ENCODE measurements at places on chromosomes 12 and 14.

- no peak for DNase-seq
These were observed 12.4 kb upstream of the PRKAG1 start for GRCh38 chr12:49030714-49031572.

- peak; percentile 20 for DNase-seq
These were observed 71.6 kb downstream of the ERGIC2 start for GRCh38 chr12:29309320-29309902.

- DNase-seq = no peak
These were observed 98.0 kb upstream of the RTL1 start for GRCh38 chr14:101001311-101002069.

GRCh38 chr12:17060260-17060659, 454.3 kb upstream of the LMO3 start:
- DNase-seq = no peak

DNA sequence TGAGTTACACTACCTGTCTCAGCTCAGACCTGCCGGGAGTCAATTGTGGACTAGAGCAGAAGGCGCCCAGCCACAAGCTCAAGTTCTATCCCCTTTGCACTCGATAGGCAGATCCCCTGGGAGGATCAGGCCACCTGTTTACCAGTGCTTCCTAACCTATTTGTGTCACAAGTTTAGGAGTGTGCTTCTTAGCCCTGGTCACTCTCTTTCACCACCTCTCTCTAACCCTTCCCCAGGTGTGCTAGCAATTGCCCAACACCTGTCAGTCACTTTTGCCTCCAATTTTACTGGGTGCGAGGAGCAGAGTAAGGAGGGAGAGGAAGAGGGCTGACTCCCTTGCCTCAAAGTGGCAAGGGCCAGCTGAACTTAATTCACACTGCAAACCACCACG, 745 bp upstream of the NAA30 start:
- peak; percentile 16 for DNase-seq
